Erythroblast (primary cell): ENCODE measurements at places on chromosomes 2 and 18.

DNA sequence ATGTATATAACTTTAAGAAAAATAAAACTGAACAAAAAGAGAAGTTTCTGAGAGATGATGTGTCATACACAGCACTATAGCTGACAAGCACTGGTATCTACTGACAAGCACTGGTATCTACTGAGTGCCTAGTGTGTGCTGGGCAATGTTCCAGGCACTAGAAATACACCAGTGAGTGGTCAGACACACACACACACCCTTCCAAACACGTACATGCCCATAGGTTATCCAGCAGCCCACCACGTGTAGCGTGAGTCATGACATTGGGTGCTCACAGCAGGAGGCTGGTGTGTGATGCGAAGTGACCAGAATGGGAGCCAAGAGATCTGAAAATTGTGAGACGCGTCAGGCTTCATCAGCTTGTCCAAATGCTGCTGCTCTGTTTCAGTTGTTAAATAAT, 12.2 kb upstream of the GNAL start:
- no peak for DNase-seq

GRCh38 chr18:63192126-63192884, 127.3 kb downstream of the BCL2 start:
- DNase-seq: no peak

DNA sequence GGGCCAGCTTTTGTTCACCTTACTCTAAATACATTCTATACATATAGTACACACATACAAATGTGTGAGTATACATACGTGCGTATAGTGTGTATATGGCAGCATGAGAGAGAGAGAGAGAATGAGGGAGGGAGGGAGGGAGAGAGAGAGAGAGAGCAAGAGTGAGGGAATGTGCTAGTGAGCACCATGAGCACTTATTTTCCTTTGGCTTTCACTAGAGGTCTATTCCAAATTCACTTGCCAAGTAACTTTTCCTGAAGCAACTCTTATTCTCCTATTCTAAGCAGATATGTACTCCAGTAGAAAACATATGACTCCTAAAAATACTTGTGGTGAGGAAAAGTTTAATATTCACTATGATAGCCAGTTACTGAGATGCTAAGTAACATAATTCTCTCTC, 85.7 kb downstream of the COBLL1 start:
- no peak for DNase-seq

- DNase-seq: no peak
Observed at GRCh38 chr2:233989221-233989858, 61.2 kb upstream of the SPP2 start.

- no peak for DNase-seq
Observed at GRCh38 chr2:181264441-181264840, 192.7 kb upstream of the ITGA4 start.

- DNase-seq: no peak
Observed at GRCh38 chr2:202545523-202545922, 89.2 kb upstream of the FAM117B start.

DNA sequence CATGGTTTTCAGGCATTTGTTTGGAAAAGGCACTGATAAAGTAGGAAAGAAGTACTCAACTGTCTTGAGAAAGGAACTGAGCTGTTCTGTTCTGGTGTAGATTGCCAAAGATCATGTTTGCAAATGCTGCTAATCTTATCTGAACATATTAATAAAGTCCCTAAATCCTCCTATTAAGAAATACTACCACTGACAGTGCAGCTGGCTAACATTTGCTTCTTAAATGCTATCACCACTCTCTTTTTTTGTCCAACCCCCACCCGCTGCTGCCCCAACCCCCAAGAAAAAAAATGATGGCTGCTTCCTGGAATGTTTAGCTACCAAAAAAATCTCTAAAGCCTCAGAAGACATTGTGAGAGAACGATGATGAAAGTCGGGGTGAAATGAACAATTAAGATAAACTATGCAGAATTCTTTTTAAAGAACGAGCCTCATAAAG, 130.7 kb downstream of the CCBE1 start:
- DNase-seq: no peak

DNA sequence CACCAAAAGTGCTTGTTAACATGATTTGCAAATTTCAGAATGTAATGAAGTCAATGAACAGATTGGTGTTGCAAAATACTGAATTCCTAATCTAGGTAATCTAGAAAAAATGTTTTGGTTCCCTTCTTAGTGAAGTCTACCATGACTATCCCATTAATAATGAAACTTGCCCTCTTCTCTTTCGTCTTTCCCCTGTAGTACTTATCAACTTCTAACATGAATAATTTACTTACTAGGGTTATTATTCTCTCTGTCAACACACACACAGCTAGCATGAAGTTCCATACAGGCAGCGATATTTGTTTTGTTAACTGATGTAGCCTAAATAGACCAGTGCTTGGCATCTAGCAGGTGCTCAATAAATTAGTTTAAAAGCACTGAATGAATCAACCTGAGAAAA, 160.2 kb downstream of the NCK2 start:
- DNase-seq: no peak

DNA sequence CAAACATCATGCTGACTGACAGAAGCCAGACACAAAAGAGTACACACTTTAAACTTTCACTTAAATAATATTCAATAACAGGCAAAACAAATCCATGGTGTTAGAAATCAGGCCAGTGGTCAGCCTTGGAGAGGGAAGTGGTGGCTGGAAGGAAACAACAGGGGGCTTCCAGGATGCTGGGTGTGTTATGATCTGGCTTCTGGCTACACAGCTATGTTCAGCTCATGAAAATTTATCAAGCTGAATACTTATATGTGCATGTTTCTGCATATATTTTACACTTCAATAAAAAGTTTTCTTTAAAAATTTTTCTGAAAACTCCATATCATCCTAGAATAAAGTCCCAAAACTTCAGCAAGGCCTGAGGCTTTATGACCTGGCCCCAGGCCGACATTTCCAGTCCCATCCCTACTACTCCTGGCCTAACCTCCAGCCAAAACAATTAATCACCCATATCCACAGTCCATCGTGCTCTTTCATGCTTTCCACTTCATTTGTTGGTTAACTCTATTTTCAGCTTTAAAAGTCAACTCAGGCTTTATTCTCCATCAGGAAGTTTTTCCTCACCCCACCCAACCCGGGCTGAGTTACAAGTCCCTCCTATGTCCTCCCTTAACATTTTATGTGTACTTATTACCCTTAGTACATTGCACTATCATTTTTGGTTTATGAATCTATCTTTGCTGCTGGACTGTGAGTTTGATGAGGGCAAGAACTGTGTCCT, 27.9 kb upstream of the SPTBN1 start:
- DNase-seq: no peak

- peak; percentile 68 for DNase-seq
Observed at GRCh38 chr2:43171789-43172188, 54.6 kb downstream of the ZFP36L2 start.

GRCh38 chr18:29259838-29260237, 1082.9 kb upstream of the CDH2 start:
- DNase-seq: no peak

DNA sequence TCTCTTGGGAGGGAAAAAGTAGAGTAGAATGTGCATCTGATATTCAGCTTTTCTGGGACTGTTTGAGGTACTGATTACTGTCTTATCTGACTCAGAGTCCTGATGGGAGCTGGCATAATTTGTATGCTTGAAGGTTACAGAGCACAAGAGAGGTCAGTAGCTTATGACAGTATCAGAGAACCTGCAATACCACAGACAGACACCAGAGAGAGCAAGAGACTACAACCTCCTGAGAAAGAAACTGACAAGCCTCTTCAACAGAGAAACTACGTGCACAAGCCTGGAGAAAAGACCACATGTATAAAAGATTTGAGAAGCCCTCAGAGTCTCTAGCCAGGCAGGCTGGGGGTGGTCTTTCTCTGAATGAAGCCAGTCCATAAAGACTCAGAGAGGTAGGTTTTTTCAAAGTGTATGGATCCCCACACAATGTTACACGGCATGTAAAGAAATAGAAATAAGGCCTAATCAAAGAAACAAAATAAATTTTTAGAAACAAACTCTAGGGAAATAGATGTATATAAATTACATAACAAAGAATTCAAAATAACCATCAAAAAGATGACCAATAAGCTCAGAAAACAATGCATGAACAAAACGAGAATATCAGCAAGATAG, 568.3 kb downstream of the LRRTM4 start:
- DNase-seq: peak; percentile 25

DNA sequence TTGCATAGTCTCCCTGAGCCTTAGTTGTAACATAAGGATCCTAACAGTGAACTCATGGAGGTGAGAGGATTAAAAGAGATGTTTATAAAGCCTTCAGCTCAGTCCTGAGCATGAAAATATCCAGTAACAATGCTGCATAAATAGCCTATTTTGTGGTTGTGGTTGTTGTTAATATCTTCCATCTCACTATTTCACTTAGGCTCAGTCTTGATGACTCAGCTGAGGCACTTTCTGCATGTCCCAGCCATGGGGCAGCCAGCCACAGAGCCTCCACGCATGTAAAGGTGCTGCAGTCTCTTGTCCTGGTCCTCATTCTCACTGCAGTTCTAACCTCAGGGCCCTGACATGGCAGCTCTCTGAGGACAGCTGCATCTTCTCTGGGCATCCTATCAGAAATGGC, 218.8 kb upstream of the PKDCC start:
- DNase-seq: no peak

GRCh38 chr18:5167831-5168230, 29.2 kb downstream of the AKAIN1 start:
- DNase-seq: no peak

- no peak for DNase-seq
Observed at GRCh38 chr2:191274413-191274815, 29.2 kb downstream of the MYO1B start.

DNA sequence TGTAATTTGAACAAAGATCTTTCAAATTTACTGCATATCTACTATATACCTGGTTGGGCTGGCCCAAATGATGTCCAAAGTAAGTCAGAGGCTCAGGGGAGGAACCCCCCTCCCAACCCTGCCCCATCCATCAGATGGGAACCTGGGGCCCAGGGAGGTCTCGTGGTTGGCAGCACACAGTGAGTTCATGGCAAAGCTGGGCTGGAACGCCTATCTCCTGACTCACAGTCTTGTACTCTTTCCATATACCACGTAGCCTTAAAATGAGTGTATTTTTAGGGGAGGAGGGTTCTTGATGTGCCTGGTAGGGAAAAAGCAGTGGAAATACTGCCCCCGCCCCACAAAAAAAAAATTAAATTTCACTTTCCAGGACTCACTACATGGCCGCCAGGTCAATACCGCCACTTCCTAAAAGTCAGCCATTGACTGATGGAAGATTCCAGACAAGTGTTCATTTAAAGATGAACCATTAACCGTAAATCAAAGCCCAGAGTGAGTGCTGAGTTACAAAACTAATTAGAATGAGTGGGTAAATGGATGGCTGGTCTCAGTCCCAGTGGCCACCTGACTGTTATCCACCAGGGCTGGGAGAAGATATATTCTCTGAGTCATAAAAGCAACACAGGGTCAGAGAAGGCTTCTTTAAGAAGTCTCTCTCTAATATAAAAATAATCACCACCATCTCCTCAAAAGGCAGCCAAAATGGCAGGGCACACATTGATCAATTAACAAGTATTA, 80.5 kb downstream of the ZBTB7C start:
- DNase-seq: no peak

DNA sequence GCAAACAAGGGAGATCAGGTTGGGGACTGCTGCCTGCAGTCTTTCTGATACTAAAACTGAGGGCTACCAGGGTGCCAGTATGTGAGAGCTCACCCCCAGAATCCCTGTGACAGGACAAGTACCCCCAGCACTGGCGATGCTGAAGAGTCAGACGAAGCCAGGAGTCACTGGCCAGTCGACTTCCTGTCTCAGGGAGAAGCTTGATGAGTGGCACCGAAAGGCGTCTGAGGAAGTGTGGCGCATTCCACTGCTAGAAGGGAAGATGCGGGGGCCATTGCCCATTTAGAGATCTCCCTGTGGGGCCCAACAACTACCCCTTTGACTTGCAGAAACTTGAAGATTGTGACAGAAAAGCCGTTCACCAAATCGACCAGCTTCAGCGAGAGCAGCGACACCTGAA, 22.0 kb downstream of the MXD1 start:
- no peak for DNase-seq

GRCh38 chr2:34123996-34124785, 525.1 kb upstream of the FAM98A start:
- DNase-seq: no peak

DNA sequence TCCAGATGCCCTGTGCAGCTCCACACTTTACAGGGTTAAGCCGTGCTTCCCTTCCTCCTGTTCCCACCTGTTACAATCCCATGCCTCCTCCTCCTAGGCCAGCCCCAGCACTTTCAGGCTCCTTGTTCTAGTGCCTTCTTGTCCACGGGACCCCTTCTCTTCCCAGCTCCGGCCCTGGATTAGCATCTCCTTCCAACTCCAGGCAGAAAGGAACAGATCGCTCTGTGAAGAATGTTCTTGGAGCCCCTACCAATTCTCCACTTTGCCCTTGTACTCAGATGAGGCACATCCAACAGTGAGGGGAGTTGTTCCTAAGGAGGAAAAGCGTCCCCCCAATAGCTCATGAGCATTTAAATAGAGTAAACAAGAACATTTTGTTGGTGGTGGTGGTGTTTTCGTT, 72.7 kb downstream of the CABLES1 start:
- DNase-seq: no peak

DNA sequence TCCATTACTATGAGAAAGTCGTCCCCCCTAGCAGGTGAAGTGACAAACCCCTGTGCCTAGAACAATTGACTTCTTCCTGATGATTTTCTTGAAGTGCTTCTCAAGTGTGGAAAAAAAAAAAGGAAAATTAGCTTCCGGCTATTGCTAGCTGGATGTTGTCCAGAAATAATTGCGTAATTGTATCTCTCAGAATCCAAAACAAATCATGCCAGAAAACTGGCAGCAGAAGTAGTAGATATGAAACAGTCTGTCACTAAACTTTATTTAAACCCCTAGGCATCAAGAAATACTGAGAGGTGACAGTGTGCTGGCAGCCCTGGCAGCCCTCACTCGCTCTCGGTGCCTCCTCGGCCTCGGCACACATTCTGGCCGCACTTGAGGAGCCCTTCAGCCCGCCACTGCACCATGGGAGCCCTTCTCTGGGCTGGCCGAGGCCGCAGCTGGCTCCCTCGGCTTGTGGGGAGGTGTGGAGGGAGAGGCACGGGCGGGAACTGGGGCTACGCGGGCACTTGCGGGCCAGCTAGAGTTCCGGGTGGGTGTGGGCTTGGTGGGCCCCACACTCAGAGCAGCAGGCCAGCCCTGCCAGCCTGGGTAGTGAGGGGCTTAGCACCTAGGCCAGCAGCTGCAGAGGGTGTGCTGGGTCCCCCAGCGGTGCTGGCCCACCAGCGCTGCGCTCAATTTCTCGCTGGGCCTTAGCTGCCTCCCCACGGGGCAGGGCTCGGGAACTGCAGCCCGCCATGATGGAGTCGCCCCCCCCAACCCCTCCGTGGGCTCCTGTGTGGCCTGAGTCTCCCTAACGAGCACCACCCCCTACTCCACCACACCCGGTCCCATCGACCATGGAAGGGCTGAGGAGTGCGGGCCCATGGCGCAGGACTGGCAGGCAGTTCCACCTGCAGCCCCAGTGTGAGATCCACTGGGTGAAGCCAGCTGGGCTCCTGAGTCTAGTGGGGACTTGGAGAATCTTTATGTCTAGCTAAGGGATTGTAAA, 80.5 kb upstream of the ABCA12 start:
- no peak for DNase-seq
